ENCODE measurements at places on chromosomes 6 and 20. TPM values are rescaled to one million over a fixed set of nuclear protein-coding genes. Genes with fewer than 3 reads are reported as not detected.

The TFAP2C gene
- not detected for total RNA-seq

The GABRR1 gene
- not detected for total RNA-seq

The LHFPL5 gene
- not detected for total RNA-seq

The PHIP gene
- total RNA-seq, result 12.7 TPM

The TFAP2A gene
- total RNA-seq, result not detected

The PRR18 gene
- total RNA-seq, result not detected

The LY6G6D gene
- not detected for total RNA-seq

The GGTLC1 gene
- total RNA-seq, result not detected

The MEI4 gene
- total RNA-seq, result not detected

The GPX5 gene
- not detected for total RNA-seq

The TCP11 gene
- total RNA-seq, result not detected
